ENCODE measurements at places on chromosomes 4 and X. TPM values are rescaled to one million over a fixed set of nuclear protein-coding genes. Genes with fewer than 3 reads are reported as not detected.

DNA sequence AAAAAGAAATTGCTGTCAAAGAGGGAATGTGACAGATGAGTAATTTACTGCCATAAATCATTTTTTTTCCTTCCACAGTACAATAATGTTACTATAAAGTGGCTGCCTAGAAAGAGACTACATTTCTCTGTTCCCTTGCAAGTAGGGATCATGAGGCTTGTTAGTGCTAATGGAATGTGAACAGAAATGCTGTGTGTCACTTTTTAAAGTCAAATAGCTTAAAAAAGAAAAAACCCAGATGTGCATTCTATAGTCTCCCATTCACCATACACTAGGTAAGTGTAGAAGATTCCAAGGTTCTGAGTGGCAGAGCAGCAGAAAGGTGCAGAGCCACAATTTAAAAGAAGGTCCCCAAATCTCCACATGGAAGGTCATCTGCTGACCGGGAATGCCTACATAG lies 328.4 kb downstream of the CAMK2D start:
- H3K27me3 ChIP-seq, result no peaks in the 10 kb centered on the region
- H3K4me3 ChIP-seq, result no peak overlapping the region
- H3K4me1 ChIP-seq, result no peaks in the 10 kb centered on the region
- no peaks in the 10 kb centered on the region for H3K36me3 ChIP-seq
- no peak overlapping the region for H3K27ac ChIP-seq

GRCh38 chrX:124895947-124896346 lies 423.7 kb upstream of the TEX13C start:
- no peaks in the 10 kb centered on the region for H3K27me3 ChIP-seq
- H3K4me1 ChIP-seq, result no peaks in the 10 kb centered on the region
- no peak overlapping the region for H3K27ac ChIP-seq
- H3K36me3 ChIP-seq, result no peaks in the 10 kb centered on the region

Gene RASGEF1B
- 6.1 TPM for polyA plus RNA-seq

DNA sequence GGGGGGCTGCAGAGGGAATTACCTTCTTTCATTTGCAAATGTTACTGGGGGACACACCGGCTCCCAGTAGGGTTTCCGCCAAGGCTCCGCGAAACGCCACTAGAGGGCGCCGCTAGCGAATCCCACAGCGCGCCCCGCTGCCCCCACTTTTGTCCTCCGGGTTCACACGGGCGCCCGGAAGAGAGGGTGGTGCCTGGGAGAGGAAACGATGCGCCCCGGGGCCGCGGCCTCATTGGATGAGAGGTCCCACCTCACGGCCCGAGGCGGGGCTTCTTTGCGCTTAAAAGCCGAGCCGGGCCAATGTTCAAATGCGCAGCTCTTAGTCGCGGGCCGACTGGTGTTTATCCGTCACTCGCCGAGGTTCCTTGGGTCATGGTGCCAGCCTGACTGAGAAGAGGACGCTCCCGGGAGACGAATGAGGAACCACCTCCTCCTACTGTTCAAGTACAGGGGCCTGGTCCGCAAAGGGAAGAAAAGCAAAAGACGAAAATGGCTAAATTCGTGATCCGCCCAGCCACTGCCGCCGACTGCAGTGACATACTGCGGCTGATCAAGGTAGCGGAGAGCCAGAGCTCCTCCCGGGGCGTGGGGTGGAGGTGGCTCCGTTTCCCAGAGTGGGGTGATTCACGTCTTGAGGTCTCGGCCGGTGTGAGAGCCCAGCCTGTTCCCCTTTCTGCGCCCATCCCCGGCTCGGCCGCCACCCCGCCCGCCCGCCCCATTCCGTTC lies at the start of gene SAT1:
SAT1 (plus strand) TSS at position 311 of the 726 bp plus-strand sequence; CDS start at position 490, 179 bp downstream.
- peaks cover 23% of the 10 kb centered on the region for H3K4me1 ChIP-seq
- H3K27me3 ChIP-seq, result no peaks in the 10 kb centered on the region
- peaks cover 12% of the 10 kb centered on the region for H3K36me3 ChIP-seq

GRCh38 chrX:103932133-103932532 lies 30.3 kb upstream of the TMSB15B start:
- H3K4me1 ChIP-seq, result no peaks in the 10 kb centered on the region
- H3K27me3 ChIP-seq, result no peaks in the 10 kb centered on the region
- H3K4me3 ChIP-seq, result no peak overlapping the region
- DNase-seq, result no peak
- no peak overlapping the region for H3K27ac ChIP-seq
